HAP-1 (cell line): ENCODE measurements at places on chromosomes 12 and 14.

DNA sequence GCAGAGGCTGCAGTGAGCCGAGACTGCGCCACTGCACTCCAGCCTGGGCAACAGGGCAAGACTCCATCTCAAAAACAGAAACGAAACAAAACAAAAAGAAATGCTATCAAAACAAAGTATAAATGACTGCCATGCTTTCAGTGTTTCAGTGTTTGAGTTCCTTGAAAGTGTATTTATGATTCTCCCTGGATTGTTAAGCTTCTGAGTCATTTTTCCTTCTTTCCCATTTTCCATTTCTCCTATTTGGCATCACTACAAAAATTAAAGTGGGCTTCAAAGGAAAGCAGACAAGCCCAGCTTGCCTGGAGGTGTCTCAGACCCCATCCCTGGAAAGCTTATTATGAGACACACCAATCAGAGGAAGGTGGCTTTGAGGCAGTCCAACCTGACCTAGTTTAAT lies 35.1 kb downstream of the NIN start:
- DNase-seq, result no peak

DNA sequence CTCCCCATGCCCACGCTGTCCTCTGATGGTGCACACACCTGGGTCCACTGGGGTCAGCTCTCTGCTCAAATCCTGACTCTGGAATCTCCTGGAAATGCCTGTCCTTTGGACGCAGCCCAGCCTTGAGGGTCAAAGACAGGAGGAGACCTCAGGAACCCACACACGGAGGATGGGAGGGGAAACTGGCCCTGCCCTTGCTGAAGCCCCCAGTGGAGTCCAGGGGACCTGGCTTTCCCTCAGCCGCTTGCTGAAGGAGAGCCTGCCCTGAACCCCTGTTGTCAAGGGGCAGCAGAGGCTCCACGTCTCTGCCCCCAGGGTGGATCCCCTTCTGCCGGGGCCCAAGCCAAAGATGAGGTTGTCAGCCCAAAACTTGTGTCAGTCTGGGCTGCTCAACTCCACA lies 16.9 kb downstream of the GALNT9 start:
- no peak for DNase-seq

DNA sequence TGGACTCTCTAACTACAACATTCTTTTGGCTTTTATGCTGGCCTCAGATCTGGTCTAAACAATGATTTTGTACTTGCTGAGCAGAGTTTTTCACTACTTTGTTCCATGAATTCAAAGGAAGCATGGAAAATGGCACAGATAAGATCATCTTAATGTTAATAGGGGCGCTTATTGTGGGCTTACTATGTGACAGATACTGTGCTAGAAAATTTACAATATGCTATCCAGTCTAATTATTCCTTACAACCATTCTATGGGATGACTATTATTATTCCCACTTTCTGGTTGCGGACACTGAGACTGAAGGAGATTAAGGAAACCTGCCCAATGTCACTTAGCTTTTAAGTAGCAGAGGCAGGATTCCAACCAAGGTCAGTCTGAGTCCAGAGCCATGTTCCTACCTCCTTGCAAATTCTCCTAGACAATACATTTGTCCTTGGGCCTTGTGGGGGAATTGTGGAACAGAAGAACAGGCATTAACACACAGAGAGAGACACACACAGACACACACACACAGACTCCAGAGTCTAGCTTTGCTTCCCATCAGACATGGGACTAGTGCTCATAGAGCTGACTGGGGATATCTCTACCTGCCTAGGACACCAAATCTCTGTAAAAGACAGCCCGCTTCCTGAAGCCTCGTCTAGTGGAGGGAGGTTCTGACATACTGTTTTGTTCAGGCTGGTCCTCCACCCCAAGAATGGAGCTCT lies 107.7 kb downstream of the SLC38A1 start:
- peak; percentile 41 for DNase-seq

- no peak for DNase-seq
Measured at GRCh38 chr12:54060174-54060974, 6.7 kb downstream of the HOXC4 start.

DNA sequence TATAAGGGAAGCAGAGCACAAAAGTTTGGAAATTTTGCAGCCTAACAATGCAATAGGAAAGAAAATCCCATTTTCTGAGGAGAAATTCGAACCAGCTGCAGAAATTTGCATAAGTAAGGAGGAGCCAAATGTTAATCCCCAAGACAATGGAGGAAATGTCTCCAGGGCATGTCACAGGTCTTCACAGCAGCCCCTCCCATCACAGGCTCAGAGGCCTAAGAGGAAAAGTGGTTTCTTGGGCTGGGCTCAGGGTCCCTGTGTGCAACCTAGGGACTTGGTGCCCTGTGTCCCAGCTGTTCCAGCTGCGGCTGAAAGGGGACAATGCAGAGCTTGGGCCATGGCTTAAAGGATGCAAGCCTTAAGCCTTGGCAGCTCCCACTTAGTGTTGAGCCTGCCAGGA lies 190.0 kb downstream of the MDGA2 start:
- DNase-seq, result no peak

- no peak for DNase-seq
Measured at GRCh38 chr12:132366341-132366861, 37.0 kb upstream of the GALNT9 start.

DNA sequence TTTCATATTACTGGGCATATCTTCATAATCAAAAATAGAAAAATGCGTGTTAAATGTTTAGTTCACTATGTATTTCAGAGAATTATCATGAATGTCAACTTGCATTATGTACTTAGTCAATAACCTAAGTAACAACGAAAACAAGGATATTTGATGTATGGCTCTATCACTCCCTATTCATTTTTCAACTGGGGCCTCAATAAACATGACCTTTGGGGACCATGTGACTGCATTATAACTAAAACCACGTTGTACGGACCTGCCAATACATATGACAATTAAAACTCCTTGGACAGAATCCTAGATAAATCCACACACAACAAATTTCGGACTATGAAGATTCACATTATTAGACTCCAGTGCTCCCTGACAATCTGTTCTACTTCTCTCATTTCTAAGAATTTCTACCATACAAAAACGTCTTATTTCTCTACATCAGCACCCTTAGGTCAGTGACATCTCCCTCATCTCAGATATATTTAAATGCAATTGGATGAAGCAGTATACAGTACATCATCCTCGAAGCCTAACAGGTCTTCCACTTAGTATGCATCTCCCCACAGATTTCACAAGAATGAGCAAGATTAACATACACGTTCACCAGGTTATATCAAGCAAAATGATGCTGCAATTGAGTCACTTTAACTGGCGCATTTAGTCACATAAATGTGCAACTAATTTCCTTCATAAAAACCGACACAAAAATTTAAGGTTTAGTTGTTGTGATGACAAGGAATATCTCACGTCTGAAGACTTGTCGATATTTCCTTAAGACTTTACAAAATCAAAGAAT lies 1.5 kb downstream of the UBE2N start:
- no peak for DNase-seq

DNA sequence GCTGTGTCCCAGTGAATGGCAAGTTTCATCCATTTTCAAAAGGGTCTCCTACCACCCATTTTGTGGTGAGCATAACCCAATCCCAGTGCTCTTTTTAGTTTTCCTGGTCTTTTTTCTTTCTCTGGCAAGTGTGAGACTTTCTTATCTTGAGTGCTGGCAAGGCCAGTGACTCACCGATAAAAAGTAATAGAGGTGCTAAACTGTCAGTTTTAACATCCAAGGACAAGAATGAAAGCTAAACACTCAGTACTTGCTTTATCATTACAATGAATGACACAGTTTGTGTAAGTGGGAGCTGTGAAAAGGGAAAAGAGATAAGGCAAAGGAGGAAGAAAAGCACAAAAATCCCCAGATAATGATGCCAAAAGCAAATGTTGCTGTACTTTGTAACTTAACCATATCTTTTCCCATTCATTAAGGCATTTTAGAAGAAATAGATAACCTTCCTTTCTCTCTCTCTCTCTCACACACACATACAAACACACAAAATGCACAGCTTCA lies 4.9 kb upstream of the LRIG3 start:
- no peak for DNase-seq

- no peak for DNase-seq
Measured at GRCh38 chr12:2858334-2858733, 1.5 kb upstream of the TEX52 start.

DNA sequence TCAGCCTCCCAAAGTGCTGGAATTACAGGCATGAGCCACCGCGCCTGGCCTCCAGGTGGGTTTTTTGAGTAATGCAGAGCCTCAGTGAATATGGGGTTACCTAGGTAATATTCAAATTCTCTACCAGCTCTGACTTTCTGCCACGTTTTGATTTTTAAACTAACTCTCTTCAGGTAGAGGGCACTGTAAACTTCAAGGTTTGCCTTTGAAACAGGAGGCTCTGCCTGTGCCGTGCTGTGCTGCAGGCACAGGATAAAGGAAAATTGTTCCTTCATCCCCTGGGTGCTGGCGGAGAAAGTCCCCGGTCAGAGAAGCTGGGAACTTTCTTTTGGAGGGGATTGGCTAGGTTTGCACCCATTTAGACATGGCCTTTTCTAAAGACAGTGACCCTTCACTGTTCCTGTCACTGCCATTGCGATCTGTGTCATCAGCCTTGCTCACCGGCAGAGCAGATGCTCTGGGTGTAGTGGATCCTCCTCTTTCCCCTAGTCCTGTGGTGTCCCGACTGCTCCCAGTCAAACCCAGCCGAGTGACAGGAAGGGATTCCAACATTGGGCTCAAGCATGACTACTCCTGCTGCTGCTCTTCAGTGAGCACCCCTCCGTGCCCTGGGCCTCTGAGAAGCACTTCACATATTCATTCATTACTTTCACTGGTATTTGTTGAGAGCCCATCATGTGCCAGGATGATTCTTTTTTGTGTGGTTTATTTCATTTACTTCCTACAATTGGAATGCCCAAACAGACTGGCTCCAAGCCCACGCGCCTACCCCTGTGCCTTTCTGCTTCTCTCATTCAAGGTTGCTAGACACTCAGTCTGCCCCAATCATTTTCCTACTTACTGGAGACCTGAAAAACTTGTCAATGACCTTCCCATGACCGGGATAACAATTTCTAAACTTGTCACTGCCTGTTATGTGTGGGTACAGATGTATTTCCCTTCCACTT lies 103.6 kb downstream of the TMEM30B start:
- DNase-seq, result no peak

DNA sequence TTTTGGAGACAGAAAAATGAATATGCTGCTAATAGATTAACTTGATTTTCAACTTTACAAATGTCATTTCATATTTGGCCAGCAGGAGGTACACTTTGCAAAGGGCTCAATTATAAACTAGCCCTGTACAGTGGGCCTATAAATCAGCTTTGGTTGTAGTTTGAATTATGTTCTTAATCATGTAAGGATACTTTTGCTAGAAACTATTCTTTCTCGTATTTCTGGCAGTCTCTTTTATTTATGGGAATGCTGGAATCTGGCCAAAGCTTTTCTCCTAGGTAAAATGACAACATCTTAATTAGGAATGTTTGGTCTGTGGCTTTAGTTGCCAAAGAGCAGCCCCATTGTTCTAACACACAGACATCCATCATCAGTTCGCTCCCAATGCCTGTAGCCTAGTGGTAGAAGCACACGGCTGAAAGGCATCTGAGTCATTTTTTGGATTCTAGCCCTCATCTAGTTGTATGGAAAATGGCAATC lies 1322.3 kb upstream of the SEL1L start:
- peak; percentile 73 for DNase-seq

- no peak for DNase-seq
Measured at GRCh38 chr14:94480809-94481208, 4.8 kb upstream of the SERPINA9 start.

- DNase-seq, result no peak
Measured at GRCh38 chr12:76587428-76588178, 28.0 kb upstream of the OSBPL8 start.

DNA sequence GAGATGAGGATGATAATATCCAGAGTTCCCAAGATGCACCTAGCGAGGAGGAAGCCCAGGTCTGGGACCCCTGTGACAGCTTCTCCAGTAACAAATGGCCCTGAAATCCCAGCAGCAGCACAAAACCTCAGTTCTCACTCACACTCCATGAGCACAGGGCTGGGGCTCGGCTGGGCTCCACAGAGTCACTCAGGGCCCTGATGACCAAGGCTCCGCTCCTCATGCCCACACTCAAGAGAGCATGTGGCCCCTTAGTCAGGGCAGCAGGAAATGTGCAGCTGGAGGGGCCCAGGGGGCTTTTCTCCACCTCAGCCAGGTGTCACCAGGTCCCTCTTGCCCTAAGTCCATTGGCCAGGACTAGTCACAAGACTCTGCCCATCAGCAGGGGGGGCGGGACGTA lies 242.7 kb upstream of the SFSWAP start:
- no peak for DNase-seq

GRCh38 chr12:89736995-89737394 lies 28.4 kb upstream of the ATP2B1 start:
- DNase-seq, result no peak

DNA sequence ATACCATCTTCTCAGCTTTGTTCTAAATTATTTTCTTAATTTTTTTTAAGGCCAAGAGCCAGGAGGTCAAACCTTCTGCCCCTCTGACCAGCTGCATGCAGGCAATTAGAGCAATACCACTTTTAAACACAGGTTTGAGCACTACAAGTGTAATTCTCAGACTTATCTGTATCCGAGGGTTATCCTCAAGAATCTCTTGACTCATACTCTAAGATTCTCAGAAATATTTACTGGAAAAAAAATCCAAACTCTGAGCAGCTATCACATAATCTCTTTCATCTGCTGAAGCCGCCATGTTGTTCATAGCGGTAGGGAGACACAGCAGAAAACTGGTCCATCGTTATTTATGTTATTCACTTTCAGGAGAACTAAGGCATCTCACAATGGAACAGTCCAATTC lies 27.4 kb upstream of the PTHLH start:
- no peak for DNase-seq

- no peak for DNase-seq
Measured at GRCh38 chr12:107385509-107385908, 292.2 kb upstream of the CRY1 start.

DNA sequence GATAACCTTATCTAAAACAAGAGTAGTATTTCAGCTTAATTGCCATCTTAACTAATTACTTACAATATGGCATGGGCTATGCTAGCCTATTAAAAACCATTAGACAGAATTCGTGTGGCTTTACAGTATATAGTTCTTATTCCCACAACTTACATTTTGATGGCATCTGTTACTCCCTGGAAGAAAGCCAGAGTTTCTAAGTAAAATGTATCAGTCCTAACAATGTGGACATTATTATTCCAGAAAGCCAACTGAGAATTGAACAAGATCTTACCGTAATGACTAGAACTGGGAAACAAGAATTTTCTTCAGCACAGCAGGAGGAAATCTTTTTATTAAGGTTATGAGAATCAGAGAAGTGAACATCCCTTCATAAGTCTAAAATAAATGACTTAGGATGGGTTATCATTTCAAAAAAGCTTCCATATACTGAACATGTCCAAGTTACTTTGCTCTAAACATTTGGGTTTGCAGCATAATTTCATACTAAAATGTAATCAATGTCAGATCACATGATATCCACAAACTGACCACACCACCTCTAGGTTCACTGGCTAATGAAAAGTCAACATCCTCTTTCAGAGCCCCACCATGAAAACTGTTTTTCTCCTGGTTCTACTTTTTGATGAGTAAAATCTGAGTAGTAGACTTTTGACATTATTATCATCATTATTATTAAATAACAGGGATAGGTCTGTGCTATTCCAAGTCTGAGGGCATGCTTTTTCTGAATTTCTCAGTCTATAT lies 179.7 kb downstream of the SSPN start:
- no peak for DNase-seq
